ENCODE measurements at places on chromosomes 3 and 15.

DNA sequence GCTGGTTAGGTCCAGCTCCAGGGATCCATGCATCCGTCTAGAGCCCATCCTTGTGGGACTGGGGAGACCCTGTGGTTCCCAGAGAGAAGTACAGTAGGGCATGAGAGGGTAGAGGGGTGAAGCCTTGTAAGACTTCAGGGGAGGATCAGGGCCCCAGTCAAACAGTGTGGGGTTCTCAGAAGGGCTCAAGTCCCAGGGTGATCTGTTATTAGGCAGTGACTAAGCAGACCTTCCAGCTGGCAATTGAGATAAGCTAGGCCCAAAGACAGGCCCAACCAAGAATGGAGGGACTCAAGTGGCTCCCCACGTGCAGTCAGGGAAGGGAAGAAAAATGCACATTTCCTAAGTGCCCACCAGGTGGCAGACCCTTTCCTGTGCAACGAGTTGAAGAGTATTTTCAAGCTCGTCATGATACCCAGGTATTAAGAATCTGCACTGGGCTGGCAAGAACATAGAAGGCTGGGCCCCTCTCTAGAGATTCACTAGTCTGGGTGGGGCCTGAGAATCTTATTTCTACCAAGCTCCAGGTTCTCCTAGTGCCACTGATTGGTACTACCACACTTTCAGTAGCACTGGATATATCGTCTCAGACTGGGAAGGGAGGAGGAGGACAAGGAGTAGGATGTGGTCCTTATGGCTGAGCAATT lies 240.8 kb downstream of the NR1D2 start:
- peak; percentile 36 for DNase-seq

GRCh38 chr3:193377591-193377990 lies 962 bp downstream of the ATP13A5 start:
- DNase-seq = no peak

- DNase-seq = peak; percentile 44
These were observed at the start of gene PLSCR2 for GRCh38 chr3:146469150-146470017. TSS of gene PLSCR2 (minus strand) at chr3:146469561. CDS start at chr3:146459904, 9,657 bp downstream.

GRCh38 chr3:123165163-123165562 lies 36.6 kb upstream of the SEC22A start:
- DNase-seq = no peak

DNA sequence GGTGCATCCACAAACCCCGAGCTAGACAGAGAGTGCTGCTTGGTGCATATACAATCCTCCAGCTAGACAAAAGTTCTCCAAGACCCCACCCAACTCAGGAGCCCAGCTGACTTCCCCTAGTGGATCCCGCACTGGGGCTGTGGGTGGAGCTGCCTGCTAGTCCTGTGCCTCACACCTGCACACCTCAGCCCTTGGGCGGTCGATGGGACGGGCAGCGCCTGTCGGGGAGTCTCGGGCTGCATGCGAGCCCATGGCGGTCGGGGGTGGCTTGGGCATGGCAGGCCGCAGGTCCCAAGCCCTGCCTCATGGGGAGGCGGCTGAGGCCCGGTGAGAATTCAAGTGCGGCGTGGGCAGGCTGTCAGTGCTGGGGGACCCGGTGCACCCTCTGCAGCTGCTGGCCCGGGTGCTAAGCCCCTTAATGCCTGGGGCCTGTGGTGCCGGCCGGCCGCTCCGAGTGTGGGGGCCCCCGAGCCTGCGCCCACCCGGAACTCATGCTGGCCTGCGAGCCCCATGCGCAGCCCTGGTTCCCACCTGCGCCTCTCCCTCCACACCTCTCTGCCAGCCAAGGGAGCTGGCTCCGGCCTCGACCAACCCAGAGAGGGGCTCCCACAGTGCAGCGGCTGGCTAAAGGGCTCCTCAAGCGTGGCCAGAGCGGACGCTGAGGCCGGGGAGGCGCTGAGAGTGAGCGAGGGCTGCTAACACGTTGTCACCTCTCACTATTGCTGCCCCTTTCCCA lies 31.0 kb downstream of the ZNF589 start:
- no peak for DNase-seq

DNA sequence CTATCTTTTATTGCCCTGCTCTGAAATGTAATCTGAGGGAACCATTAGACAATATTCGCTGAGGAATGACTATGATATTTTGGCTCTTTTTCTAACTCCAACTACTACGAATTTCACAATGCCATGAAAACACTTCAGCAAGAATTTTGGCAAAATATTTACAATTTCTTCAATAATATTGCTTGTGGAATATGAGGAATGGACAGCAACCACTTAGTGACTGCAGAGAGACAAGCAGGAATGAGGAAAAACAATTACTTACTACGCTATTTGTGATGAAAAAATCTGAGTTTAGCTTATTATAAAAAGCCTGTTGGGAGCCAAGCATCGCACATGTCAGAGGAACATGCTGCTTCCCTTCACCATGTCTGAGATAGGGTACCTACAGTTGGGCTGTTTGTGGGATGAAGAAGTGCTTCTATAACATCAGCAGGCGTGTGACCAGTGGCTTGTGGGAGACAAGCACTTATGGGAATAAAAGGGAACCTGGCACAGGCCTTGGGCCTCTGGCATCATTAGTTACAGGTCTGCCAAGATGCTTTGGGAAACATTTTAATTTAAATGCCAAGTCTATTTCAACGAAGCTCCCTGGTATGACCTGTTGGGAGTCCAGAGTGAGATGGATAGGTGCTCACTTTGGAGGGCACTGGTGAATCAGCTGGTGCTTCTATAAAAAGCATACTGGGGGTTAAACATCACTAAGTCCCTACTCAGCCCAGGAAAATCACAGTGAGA lies 2.7 kb upstream of the PLCL2 start:
- no peak for DNase-seq

GRCh38 chr15:95458721-95459120 lies 871.8 kb upstream of the NR2F2 start:
- no peak for DNase-seq

GRCh38 chr15:60397772-60398445 lies at the start of gene ANXA2:
TSS of gene ANXA2 (minus strand) at chr15:60397986. CDS start at chr15:60386075, 11,911 bp downstream.
- DNase-seq = peak; percentile 88

GRCh38 chr3:61057464-61057863 lies 193.8 kb downstream of the FHIT start:
- DNase-seq = no peak

GRCh38 chr3:30473374-30474051 lies 132.9 kb upstream of the TGFBR2 start:
- DNase-seq = no peak

DNA sequence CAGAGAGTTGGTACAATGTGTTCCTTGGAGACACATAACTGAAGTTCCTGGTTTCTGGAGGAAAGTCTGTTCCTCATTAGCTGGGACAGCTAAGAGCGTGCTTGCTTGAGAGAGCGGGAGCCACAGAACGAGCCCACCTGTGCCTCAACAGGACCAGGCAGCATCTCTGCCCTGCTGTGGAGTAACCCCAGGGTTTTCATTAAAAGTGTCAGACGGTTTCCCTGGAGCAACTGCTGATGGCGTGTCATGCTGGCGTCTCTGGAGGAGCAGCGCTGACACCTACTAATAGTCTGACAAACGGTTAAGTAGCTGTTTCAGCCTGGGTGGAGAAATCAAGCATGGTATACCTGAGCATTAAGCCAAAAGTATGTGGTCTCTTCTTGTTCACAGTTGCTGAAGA lies 150.0 kb downstream of the MCTP2 start:
- no peak for DNase-seq

DNA sequence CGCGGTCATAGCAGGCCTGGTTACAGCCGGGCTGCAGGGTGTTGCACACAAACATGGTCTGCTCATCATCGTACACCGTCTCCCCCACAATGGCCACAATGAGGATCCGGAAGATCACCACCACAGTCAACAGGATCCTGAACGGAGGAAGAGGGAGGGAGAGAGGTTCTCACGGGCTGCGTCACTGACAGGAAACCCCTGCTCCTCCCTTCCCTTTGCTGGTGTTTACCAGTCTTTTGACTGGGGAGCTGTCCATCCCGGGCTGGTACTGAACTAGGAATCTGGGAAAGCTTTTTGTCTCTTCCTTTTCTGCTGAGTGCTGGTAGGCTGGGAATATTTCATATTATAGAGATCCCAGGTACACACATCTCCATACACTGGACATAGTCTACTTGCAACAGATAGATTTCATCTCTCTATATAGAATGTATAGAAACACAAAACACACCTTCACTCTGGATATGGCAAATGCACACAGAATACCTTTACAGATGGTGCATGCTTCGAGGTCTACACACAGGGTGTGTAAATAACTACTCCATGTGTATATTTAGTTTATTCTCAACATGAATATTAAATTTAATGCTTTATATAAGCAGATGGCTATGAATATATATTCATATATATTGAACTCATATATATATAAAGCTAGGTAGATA lies 1.4 kb downstream of the GJD2 start:
- no peak for DNase-seq

- DNase-seq = peak; percentile 85
These were observed 4.8 kb upstream of the CSK start for GRCh38 chr15:74776821-74777768.

- DNase-seq = no peak
These were observed 98.8 kb upstream of the GAP43 start for GRCh38 chr3:115524549-115524948.

DNA sequence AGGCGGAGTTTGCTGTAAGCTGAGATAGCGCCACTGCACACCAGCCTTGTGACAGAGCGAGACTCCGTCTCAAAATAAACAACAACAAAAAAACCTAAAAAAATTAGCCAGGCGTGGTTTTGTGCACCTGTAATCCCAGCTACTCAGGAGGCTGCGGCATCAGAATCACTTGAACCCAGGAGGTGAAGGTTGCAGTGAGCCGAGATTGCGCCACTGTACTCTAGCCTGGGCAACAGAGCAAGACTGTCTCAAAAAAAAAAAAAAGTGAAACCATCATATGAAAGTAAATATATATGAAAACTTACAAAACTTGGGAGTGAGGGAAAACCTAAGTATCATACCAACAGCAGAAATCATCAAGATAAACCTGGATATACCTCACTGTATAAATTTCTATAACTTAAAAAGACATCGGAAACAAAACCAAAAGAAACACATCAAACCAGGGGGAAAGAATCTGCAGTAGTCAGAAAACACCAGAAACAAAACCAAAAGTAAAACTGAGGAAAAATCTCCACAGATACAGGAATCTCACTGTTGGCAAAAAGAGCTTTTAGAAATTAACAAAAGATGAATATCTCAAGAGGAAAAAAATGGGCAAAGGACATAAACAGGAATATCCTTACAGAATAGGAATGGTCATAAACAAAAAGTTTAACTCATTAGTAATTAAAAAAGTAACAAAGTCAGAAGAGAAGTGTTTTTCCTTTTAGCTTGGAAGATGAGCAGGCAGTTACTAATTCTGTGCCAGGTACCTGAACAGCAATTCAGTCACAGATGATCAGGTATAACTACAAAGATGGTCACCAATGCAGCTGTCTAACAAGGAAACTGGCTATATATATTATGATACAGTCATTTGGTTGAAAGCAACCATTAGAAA lies 41.3 kb downstream of the ETV5 start:
- no peak for DNase-seq

GRCh38 chr3:11651900-11652299 lies 8.2 kb upstream of the VGLL4 start:
- peak; percentile 51 for DNase-seq
